ENCODE measurements at places on chromosomes 1 and 21.

DNA sequence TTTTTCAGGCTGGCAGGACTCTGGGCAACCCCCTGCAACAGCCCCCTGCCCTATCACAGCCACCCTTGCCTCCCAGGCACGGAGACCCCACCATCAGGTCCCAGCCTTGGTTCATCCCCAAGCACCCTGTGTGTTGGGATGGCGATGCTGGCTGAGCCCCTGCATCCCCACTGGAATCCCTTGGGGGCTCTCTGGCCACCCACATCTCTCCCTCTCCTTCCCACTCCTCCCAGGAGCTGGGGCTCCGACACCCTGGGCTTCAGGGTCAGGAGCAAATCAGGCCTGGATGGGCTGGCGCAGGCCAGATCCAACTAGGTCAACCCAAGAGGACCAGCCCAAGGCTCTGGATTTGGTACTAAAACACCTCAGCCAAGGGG lies 25.9 kb downstream of the COL6A1 start:
- DNase-seq: no peak

GRCh38 chr1:87495870-87496269 lies 167.2 kb downstream of the LMO4 start:
- no peak for DNase-seq

DNA sequence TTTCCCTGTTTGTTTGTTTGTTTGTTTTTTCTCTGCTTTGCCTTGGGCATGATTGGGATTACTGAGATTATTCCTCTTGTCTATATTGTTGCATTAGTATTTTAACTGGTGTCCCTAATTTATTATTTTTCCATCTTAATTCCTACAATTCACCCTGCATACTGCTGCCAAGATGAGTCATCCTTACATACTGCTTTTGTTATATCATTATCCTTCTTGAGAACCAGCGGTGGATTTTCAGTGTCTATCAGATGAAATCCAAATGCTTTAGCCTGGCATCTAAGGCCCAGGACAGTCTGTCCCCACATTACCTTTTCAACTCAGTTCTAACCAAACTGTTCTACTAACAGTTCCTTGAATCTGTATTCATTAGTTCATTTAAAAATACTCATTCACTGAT lies 101.7 kb downstream of the OLFML2B start:
- peak; percentile 71 for DNase-seq

DNA sequence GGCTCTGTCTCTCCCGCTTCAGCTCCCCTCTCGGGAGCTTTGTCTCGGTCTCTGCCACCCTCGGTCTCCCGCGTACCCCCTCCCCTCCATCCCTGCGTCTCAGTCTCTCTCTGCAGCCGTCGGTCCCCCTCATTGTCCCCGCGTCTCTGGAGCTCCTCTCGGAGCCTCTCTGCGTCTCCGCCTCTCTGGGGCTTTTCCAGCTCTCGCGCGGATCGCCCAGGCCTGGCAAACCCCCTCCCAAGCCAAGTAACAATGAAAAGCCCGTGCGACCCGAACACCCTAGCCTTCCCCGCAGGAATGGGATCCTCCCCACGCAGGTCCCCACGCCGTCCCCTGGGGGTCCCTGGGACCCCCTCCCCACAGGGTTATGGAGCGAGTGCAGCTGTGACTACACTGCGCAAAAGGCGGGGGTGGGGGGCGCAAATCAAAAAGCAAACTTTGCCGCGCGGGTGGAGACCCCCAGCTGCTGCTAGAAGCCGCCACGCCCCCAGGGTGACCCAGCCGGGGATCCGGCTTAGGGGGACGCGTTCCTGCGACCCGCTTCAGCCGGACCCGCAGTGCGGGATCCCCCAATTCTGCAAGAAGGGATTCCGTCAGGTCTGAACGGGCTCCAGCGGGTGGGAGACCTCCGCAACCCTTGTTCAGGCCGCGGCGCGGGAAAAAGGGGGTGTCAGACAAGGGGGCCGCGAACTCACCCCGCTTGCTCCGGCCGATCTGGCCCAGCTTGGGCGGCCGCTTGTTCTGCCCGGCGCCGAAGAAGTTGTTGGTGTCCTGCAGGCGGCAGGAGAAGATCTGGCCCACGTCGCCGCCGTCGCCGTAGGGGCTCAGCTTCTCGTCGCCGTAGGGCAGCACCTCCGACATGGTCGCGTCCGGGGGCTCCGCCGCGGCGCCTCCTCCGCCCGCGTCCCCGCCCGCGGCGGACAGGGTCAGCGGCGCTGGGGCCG lies 1.2 kb downstream of the CAMK2N1 start:
- DNase-seq: peak; percentile 21

GRCh38 chr1:232648316-232648715 lies 18.4 kb upstream of the SIPA1L2 start:
- DNase-seq: no peak

GRCh38 chr1:208239473-208240381 lies 4.5 kb downstream of the PLXNA2 start:
- DNase-seq: no peak

DNA sequence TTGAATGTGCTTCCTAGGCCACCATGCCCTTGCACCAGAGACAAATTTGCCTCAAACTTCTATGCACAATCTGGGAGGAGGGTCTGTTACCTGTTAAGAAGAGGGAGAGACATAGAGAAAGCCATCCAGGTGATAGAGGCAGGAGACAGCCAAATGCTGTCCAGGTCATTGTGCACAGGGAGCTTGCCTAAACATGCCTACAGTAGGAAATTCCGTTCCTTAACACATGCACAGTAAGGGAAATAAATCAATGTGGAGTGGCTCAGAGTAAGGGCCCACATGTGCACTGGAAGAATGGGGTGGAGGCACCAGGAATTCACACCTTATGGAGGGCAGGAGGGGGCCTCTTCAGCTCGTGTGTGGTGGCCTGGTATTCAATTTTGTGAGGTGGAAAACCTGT lies 19.5 kb upstream of the CREG1 start:
- DNase-seq: no peak

DNA sequence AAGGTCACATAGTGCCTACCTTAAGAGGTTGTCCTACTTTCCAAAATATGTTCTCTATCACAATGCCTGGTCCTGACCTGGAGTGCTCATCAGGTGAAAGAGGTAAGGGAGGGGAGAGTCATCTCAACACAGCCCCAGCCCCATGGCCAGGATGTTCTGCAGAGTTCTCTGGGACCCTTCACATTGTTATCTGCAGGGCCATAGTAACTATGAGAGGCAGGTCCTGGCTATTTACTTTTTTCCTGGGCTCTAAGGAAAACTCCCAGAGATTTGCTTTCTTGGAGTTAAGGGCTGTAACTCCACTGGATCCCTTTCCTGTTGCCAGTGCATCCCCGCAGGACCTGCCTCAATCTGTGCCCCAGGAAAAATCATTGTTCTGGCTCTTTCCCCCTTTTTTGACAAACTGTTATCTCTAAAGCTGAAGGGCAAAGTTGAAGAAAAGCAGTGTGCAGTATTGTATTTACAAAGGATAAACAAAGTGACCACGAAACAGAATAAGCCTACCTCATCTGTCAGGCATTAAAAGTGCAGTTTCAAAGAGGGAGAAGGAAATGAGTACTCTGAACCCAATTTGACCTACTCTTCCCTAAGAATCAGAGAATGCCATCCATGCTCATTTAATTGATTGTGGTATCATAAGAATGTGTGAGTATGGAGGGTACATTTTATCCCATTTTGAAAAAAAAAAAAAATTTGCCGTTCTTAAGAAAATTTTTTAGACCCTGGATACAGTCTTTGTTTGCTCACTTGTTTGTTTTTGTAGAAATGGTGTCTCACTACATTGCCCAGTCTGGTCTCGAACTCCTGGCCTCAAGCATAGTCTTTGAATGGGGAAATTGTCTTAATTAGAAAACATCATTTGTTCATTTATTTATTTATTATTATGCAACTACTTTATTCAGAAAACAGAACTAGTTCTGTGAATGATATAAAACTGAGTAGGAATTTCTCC lies 149.6 kb downstream of the RHOU start:
- peak; percentile 26 for DNase-seq

DNA sequence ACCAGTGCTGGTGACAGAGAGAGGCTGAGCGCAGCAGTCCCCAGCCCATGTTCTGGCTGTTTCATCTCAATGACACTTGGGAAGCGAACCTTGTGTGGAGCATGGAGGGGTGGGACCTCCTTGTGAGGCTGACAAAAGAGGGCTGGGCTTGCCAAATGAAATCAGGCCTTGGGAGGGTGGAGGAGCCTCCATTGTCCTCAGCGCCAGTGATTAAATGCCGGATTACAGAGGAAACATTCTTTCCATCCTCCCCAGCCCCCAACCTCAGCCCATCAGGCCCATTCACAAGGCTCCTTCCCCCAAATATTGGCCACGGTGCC lies 63.3 kb upstream of the PAXBP1 start:
- no peak for DNase-seq

- peak; percentile 9 for DNase-seq
Observed at GRCh38 chr1:3717715-3718601, 34.3 kb upstream of the CCDC27 start.

GRCh38 chr1:247854899-247855545 lies 2.0 kb upstream of the TRIM58 start:
- no peak for DNase-seq

- DNase-seq: no peak
Observed at GRCh38 chr1:29172415-29172939, 9.2 kb downstream of the SRSF4 start.

DNA sequence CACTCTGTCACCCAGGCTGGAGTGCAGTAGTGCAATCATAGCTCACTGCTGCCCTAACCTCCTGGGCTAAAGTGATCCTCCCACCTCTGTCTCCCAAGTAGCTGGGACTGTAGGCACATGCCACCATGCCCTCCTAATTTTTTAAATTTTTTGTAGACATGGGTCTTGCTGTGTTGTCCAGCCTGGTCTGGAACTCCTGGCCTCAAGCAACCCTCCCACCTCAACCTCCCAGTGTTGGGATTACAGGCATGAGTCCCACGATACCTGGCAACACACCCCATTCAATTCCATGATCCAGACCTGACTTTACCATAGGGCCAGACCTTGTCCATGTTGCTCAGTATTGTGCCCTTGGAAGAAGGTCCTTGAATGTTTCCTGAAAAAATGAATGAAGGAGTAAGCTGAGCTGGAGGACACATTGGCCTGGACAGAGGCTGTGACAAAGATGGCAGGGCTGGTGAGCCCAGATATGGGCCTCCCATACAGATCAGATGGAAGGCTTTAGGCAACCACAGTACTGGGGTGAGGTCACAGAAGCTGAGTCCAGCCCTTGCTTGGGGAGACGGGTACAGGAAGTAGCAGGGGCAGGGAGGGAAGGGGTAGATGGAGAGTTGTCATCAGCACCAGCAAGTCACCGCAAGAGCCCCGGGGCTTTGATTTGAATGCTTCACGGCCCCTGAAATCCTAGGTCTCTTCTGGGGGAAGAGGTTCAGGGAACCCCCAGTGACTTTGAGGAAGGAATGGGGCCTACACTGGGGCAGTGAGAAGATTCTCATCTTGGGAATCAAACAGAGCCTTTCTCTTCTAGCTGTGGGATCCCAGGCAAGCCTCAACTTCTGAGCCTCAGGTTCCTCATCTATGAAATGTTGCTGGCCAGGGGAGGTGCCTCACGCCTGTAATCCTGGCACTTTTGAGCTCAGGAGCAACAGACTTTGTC lies 40.1 kb upstream of the DMBX1 start:
- no peak for DNase-seq

- peak; percentile 49 for DNase-seq
Observed at GRCh38 chr1:49106445-49106844, 329.8 kb upstream of the BEND5 start.

DNA sequence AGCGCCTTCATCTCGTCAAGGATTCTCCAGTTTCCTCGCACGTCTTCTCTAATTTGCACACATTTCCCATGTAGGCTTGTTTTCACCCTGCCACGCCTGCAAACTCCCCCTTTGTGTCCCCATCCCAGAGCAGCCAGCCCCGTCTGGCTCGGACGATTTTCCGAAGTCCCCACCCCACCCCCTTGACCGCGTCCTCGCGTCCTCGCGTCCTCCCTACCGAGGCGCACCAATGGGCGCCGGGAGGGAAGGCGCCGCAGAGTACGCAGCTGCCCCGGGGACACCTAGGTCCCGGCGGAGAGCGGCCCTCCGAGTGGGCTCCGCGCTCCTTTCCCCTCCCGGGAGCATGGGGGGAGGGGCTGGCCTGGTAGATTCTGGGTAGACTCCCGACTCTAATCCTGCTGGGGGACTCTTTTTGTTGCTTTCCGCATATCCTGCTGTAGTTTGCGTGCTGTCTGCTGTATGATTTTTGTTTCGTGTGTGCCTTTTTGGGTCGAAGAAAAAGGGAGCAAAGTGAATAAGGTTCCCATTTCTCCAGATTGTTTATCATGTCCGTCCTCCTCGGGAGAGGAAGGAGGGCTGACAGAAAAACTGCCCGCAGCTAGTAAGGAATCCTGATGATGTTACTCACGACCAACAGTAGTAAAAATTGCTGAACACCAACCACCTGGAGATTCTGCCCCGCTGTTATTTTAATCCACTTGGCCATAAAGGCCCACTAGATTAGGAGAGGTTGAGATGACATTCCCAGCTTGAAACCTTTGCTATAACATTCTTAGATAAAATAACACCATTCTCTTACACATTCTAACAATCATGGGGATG lies 1.5 kb downstream of the CACHD1 start:
- DNase-seq: peak; percentile 44

- peak; percentile 49 for DNase-seq
Observed at GRCh38 chr1:33137800-33138199, 44.0 kb downstream of the TRIM62 start.

GRCh38 chr21:27476696-27477095 lies 509.8 kb upstream of the ADAMTS5 start:
- DNase-seq: peak; percentile 47

DNA sequence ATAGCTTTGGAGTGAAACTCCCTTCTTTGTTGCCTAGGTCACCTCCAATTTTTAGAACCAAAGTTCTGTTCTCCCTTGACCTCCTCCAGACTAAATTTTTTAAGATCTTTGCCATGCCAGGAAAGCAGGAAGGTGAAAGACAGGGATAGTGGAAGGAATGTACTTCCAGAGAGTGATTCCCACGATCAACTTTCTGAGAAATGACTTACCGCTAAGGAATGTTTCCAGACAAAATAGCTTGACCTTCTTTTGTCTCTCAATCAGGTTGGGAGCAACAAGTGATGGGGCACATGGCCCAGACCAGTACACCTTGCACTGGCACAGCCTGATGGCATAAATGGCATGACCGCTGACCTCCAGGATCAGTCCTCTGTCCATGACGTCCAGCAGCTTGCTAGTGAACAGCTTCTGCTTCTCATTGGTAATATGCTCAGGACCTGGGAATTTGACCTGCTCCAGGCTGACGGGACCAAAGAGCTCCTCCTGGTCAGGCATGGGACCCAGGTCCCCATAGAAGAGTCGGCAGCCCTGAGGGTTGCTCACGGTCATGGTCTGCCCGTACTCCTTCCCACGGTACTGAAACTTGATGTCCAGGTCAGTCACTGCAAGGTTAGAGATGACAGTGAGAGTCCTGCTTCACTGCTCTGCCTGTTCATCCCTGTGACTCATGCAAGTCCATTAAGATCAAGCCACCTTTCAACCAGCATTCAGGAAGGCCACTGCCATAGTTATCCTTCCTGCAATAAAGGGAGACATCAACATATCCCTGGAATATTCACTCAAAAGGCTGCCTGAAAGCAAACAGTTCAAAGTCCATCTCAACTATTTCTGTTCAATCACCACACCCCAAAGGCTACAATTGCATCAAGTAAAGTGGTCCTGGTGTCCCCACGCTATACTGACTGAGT lies 6.2 kb upstream of the C1orf74 start:
- DNase-seq: peak; percentile 30

- DNase-seq: no peak
Observed at GRCh38 chr1:43444151-43444828, 9.4 kb downstream of the HYI start.

All from fibroblast of skin of right biceps (primary cell).